ENCODE measurements at places on chromosomes 12 and 14. TPM values are rescaled to one million over a fixed set of nuclear protein-coding genes. Genes with fewer than 3 reads are reported as not detected.

TMEM132C gene
- total RNA-seq, result not detected

PPP2R5C gene
- 74.5 TPM for total RNA-seq

CDKN3 gene
- total RNA-seq, result 61.1 TPM

KCNH3 gene
- total RNA-seq, result 0.25 TPM

FGD6 gene
- 65.5 TPM for total RNA-seq

MGST1 gene
- total RNA-seq, result 125 TPM

PTGDR gene
- not detected for total RNA-seq

AHNAK2 gene
- 225 TPM for total RNA-seq
